ENCODE measurements at places on chromosomes 4 and X. TPM values are rescaled to one million over a fixed set of nuclear protein-coding genes. Genes with fewer than 3 reads are reported as not detected.

GRCh38 chr4:99856166-99856565 is 38.1 kb downstream of the LAMTOR3 start:
- DNase-seq: peak; percentile 23

GRCh38 chrX:72025236-72025770 is 106.4 kb downstream of the RTL5 start:
- no peak for DNase-seq

GRCh38 chr4:85986266-85986665 is 373.6 kb downstream of the MAPK10 start:
- no peak for DNase-seq

GRCh38 chrX:115400960-115401359 is 111.4 kb downstream of the LUZP4 start:
- no peak for DNase-seq

Gene PIR
- 126 TPM for total RNA-seq

GRCh38 chr4:105058177-105058812 is 88.4 kb upstream of the TET2 start:
- peak; percentile 16 for DNase-seq

Gene PABPC1L2B
- total RNA-seq: not detected

Data from H4 (cell line).